ENCODE measurements at places on chromosomes 3 and 15.

GRCh38 chr15:94411285-94411684 is 179.9 kb downstream of the MCTP2 start:
- no peak for DNase-seq

- DNase-seq = no peak
Observed at GRCh38 chr3:101972430-101973162, 123.3 kb downstream of the NFKBIZ start.

GRCh38 chr15:91609966-91610365 is 243.5 kb upstream of the SLCO3A1 start:
- no peak for DNase-seq

DNA sequence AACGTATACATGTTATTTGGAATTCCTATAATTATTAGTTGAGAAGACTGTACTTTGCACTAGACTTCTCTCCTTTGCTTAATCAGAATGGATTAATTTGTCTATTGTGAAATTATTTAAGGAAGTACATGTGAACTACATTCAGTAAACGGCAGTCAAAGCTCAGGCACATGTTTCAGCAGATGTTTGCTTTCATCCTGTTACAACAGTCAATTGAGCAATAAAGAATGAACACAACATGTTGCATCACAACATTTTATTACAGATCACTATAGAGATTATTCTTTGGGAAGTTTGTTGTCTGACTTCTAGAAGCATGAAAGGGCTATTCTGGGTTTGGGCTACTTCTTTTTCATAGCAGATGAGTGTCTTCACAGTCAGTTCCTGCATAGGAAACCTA is 39.2 kb downstream of the RAB27A start:
- no peak for DNase-seq

DNA sequence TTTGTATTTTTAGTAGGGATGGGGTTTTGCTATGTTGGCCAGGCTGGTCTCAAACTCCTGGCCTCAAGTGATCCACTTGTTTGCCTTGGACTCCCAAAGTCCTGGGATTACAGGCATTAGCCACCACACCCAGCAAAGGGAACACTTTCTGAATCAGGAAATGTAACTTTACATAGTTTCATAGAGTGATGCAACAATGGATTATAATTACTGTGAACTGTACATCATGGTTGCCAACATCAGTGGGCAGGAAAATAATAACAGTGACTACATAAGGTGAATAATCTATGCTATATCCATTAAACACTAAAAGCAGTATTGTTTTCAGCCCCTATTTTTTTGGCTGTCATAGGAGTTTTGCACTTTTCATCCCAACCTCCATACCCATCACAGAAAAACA is 5.0 kb upstream of the KPNA1 start:
- no peak for DNase-seq

DNA sequence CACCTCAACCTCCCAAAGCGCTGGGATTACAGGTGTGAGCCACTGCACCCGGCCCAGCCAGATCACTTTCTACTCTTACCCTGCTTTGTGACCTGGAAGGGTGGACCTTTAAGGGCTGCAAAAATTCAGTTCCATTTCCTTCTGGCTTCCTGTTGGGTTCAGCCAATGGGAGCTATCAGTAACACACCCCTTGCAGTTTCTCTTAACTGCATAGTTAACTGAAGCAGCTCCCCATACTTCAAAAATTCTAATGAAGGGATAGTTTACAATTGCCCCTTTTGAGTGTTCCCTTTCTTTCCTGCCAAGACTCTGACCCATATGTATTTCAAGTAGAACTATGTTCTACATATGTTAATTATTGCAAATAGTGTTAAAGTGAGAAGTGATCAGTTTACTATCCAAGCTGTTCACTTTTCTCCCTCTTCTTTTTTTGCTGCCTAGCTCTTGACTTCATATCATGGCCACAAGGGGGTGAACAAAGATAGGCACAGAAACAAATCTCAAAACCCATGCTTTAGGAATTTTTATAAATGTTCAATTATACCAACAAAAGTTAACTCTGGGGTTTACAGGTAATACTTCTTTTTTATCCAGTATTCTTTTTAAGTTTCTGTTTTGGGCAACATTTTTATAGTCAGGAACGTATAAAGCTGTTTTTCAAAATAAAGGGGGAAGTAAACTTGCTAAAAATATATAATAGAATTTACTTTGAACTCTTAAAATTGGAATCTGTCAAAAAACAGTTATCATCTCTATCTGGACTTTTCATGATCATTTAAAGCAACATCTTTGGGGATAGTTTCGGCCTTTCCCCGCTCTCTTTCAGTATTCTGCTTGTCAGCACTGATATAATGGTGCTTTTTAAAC is 8.1 kb downstream of the PGBD4 start:
- peak; percentile 30 for DNase-seq

GRCh38 chr3:50358355-50358910 is 888 bp downstream of the TMEM115 start:
- DNase-seq = no peak

GRCh38 chr3:127751163-127751621 is 71.1 kb downstream of the MGLL start:
- no peak for DNase-seq

DNA sequence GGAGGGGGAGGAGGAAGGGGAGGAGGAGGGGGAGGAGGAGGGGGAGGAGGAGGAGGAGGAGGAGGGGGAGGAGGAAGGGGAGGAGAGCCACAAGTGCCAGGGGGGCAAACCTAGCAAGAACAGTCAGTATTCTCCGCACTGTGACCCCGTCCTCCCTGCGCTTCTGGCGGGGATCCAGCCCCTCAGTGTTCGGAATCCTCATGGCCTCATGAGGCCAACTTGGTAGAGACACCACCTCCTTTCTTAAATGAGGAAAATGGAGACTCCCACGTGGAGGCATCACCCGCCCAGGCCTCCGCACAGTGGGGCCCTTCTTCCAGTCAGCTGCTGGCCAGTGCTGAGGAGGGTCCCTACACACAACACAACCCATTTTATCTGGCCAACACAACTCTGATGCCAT is 163.4 kb downstream of the XXYLT1 start:
- no peak for DNase-seq

DNA sequence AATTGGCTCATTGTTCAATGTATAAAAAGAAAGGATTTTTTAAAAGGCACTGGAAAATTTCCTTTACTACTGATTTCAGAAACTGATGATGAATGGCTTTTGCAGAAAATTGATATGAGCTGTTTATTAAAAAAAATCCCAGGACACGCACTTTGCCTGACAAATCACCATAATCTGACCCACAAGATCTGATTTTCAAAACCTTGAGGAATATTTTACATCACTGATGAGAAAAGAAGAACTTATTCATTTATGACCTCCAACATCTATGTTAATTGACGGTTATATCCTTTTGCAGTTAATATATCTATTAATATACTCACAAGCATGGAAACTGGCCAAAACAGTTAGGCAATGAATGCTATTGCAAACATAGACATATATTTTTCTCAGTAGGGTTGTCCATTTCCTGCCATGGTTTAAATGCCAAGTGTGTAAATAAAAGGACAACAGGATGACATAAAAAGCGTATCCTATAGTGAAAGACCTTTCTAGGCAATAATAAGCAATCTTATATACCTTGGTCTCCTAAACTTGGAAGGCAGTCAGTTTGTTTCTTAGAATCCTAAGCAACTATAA is 109.7 kb upstream of the SLC7A14 start:
- DNase-seq = no peak

DNA sequence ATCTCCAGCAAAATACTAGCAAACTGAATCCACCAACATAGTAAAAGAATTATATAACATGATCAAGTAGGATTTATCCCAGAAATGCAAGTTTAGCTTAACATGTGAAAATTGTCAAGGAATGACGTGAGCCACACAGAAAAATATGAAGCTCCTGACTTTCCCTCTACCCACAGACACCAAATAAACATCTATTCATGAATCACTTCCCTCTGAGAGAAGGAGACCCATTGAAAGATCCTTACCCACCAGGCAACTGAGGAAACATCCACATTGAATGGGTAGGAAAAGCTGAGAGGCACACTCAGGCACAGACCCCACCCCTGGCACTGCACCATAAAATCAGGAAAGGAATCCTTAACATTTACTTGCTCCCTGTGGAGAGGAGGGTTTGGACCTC is 102.2 kb upstream of the MANF start:
- DNase-seq = no peak

GRCh38 chr15:60682115-60682514 is 203.2 kb upstream of the ICE2 start:
- DNase-seq = no peak

GRCh38 chr3:46925585-46925934 is 48.0 kb downstream of the PTH1R start:
- DNase-seq = no peak

GRCh38 chr15:42632105-42632675 is 56.8 kb downstream of the STARD9 start:
- DNase-seq = no peak

GRCh38 chr3:57152151-57153143 is 12.7 kb downstream of the IL17RD start:
- DNase-seq = no peak

DNA sequence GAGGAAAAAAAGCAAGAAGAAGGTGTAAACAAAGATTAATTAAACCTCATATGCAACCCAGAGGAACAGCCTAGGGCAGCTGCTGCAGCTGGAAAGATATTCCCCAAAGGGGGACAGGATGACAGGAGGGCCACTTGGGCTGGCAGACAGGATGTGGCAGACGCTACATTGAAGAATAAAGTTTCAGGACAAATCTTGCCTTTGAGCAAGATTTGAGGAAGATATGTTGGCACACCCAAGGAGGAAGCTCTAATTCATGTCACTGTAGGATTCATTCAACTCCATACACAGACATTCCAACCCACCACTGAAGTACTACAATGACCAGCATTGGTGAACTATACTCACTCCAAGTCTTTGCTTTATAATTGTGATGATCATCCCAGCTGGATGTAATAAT is 504.0 kb downstream of the SHQ1 start:
- DNase-seq = no peak

- DNase-seq = no peak
Observed at GRCh38 chr3:143419611-143420010, 300.0 kb downstream of the CHST2 start.

DNA sequence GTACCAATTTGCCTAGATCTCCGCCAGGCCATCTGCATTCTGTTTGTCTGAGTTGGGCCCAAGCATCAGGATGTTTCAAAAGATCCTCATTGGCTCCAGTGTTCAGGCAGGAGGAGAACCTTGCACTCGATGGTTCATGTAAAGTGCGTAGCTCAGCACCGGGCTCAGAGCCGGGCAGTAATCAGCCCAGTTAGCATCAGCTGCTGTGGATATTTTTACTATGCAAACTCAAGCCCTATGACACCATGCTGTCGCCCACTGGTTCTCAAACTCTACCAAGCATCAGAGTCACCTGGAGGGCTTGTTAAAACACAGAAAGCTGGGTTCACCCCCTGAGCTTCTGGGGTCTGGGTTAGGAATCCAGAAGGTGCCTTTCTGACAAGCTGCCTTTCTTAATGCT is 310.8 kb downstream of the SHQ1 start:
- DNase-seq = no peak

- no peak for DNase-seq
Observed at GRCh38 chr3:149812165-149812605, 830 bp upstream of the RNF13 start.

GRCh38 chr3:173938159-173938558 is 540.6 kb downstream of the NLGN1 start:
- no peak for DNase-seq

DNA sequence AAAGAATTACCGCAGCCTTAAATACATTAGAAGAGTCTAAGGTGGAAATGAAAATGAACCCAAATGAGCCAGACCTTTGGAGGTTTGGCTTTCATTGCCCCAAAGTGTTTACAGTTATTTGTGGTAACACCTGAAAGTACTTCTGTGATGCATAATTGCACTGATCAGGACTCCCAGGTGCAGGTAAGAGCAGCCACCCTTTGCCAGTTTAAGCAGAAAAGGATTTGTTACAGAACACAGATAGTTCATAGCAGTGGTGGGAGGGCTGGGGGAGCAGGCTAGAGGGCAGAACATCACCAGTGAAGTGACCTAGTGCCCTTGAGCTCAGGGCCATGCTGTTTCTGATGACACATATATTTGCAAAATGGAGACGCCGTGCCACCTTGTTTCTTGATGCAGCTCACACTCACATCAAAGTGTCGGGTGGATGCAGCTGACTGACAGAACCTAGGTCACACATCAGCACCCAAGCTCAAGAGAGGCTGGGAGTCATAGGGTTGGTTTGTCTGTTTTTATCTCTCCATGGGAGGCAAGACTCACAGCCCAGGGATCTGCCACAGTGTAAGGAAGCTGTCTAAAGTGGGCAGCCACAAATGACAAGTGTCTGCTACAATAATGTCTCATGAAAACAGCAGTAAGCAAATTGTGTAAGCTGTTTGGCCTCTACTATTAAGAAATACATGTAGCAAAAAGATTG is 49.1 kb downstream of the NEK11 start:
- no peak for DNase-seq

GRCh38 chr3:113534365-113534764 is 2.0 kb downstream of the SIDT1 start:
- DNase-seq = peak; percentile 43

DNA sequence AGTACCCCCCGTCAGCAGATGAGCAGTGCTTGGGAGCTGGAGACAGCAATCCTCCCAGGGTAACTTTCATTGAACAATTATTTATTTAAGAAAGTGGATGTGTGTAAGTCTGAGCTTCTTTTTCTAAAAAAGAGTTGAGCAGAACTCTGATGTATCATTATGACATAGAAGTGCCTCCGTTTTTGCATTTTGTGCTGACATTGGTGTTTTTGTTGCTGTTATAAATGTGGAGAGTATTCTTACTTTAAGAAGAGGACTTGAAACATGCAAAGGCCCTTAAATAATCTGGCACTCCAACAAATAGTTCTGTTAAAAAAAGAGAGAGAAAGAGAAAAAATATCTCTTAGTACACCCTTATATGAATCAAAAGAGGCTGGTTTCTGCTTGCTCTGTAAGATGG is 217.1 kb downstream of the AGBL1 start:
- no peak for DNase-seq

DNA sequence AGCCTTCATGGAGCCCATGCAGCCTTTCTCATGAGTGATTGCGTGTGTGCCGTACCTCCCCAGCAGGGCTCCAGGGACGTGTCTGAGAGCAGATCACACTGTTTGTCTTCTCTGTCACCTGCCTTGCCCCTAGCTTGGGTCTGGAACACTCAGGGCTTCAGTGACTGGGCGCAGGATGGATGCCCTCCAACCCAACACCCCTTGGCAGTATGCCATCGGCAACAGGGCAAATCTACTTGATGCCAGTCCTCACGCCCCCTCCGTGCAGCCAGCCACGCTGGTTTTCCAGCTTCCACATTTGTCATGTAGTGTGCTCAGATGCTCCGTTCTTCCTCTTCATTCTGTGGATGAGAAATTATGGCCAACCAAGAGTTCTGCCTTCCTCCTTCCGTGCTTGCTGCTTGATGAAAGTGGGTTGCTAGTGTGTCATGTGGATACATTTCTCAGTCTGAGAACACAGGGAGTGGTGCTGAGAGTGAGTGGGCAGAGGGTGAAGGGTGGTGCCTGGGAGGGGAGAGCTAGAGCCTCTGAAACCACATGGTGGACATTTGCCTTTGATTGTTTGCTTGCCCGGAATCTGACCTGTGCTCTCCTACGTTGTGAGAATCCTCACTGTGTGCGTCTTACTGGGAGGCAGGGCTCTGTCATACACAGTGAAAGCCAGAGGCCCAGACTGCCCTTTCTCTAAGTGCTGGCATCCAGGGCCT is 97.2 kb downstream of the FAM43A start:
- no peak for DNase-seq

GRCh38 chr3:177752831-177753230 is 555.5 kb upstream of the TBL1XR1 start:
- no peak for DNase-seq

- no peak for DNase-seq
Observed at GRCh38 chr3:184544513-184544861, 17.1 kb upstream of the EPHB3 start.

Data from GM13977 (cell line).